ENCODE measurements at places on chromosomes 6 and 20.

GRCh38 chr20:59676126-59676850 is 71.9 kb downstream of the PHACTR3 start:
- no peak for DNase-seq

GRCh38 chr6:119043783-119044182 is 34.7 kb downstream of the FAM184A start:
- no peak for DNase-seq

- DNase-seq, result no peak
Measured at GRCh38 chr6:166752097-166752496, 125.0 kb upstream of the RPS6KA2 start.

DNA sequence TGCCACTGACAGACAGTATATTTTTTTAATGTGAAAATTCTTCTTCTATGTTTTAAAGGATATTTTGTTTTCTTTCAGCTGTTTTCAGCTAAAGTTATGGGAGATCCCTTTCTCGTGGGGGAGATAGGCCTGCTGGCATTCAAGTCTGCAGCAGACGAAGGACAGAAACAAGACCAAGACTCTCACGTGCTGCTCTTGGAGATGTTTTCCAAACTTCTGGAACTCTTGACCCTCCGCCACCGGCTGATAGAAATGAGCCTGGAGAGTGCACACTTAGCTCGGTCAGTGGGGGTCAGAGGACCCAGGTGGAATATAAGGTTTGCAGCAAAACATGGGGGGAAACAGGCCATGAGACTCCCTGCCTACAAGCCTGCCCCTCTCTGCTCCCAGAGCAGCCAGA is 120.5 kb downstream of the CD164 start:
- DNase-seq, result no peak

DNA sequence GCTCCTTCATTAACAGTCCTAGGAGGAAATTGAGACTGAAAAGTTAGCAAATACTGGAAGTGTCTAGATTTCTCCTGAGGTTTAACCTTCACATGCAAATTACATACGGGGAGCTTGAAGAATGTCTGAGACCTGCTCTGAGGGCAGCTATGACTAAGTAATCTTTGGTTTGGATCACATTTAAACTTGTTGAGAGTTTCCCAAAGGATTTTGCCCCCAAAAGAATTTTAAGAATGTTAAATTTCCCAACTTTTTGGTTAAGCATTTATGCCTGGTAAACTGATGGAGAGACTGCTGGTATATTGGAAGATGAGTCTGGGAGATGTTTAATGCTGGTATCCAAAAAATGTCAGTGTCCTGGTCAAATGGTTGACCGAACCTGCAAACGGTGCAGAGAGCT is 97.0 kb downstream of the RREB1 start:
- DNase-seq, result no peak

GRCh38 chr20:9831032-9831431 is 7.8 kb downstream of the PAK5 start:
- no peak for DNase-seq

DNA sequence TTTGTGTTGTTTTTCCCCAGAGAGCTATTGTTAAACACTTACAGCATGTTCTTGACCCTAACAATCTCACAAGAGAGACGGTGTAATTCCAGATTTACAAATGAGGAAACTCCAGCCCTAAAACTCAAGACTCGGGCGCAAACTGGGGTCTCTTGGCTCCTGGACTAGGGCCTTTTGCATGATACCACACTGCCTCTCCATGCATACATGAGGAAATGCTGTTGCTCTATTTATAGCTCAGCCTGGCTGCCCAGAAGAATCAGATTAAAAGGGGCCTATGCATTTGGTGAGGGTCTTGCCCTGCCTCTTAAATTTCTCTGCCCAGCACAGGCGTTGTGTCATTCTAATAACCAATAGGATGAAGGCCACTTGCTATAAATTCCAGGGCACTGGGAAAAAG is 30.5 kb upstream of the SNRPB2 start:
- no peak for DNase-seq

GRCh38 chr6:137036566-137037300 is 8.0 kb downstream of the IL20RA start:
- DNase-seq, result no peak

GRCh38 chr6:151413372-151414145 is 22.2 kb upstream of the ZBTB2 start:
- peak; percentile 36 for DNase-seq

DNA sequence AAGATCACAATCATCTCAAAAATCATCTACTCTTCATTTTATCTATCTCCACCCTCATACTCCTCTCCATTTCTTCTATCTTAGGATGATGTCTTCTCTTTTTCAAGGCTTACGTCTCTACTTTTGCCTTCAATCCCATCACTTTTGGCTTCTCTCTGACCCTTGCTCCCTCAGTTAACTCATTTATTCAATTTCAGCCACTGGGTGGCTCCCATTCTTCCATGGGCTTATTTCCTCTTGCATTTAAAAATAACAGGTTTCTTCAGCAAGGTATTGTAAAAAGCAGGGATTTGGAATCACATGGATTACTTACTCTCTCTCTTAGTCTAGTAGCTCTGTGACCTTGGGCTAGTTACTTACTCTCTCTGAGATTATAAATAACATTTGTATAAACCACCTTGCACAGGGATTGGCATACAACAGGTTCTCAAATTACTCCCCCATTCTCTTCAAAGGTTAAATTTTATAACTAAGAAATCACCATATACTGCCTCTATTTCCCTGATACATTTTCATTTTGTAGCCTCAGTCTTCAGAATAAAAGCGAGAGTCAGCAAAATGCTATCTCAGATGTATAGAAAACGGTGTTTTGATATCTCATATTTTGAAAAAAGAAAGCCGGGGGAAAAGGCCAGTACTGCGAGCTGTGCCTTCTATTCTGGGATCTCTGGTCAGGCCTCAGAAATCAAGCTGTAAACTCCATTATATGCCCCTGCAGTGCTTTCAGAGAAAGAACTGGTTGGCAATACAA is 5.5 kb downstream of the ZSCAN12 start:
- DNase-seq, result no peak

- no peak for DNase-seq
Measured at GRCh38 chr6:168989421-168989820, 264.2 kb downstream of the THBS2 start.

DNA sequence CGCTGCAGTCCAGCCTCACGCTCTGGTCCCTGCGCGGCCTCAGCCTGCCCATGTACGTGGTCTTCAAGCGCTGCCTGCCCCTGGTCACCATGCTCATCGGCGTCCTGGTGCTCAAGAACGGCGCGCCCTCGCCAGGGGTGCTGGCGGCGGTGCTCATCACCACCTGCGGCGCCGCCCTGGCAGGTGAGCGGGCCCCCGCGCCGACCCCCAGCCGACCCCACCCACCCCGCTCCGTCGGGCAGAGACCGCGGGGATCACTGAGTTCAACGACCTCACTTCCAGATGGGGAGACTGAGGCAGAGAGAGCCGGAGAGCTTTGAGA is 545 bp downstream of the SLC35D3 start:
- no peak for DNase-seq

DNA sequence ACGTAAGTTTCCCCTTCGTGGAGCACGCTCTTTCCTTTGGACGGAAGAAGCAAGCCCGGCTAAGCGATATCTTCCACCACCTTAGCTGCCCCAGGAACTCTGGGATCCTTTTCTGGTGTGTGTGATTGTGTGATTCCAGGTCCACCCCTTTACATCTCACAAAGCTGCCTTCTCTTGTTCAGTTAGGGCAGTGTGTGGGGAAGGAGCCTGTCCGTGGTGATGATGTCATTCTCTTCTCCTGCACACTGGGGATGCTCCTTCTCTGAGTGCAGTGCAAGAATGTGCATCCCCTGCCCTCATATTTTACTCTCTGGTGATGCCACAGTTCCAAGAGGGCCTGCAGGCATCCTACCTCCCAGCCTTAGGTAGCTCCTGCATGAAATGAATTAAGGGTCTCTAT is 30.3 kb downstream of the BNIP5 start:
- no peak for DNase-seq

DNA sequence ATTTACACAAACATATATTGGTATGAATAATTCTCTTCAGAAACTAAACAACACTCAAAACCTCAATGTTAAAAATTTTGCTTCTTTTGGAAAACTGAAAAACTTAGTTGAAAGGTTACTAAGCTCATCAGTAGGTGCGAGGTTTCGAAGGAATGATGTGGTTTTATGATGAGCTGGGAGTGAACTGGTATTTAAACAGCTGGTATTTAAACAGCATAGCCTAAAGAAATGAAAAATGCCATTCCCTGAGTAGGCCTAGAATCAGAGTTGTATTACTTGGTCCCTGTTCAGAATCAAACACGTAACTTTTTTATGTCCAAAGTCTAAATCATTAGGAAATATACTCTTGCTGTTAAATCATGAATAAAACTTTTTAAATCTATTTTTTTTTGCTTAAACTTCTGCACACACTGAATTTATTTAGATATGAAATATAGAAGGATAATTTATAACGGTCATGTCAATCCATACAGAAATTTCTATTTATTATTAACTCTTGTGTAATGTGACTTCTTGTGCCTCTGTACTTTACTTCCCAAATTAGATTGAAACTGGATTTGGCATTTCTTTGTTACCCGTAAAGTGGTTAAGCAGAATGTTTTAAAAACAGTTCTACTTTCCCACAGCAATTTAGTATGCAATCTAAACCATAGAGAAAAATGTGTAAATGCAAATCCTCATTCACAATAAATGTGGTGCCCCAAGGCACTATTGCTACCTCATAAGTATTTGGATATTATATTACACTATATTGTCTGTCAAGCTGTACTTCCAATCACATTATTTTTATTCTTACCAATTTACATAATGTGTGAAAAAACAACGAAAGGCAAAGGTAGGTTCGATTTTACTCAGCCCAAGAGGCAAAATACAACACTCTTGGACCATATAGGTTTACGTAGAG is 124.1 kb downstream of the HS3ST5 start:
- DNase-seq, result no peak

- DNase-seq, result no peak
Measured at GRCh38 chr6:47665112-47665511, 33.3 kb upstream of the ADGRF4 start.

Data from activated T-helper 1 cell treated with anti-CD3 and anti-CD28 coated beads, Interleukin-2, amount 50 U/mL, for 16 hours (primary cell).